NCI-H1436 treated with DMSO at 0.1 percent for 48 hours (cell line): ENCODE measurements at places on chromosomes 11 and 22.

GRCh38 chr11:102256251-102256650, 61.0 kb upstream of the BIRC3 start:
- no peak for DNase-seq

- no peak for DNase-seq
Observed at GRCh38 chr11:106821826-106822225, 196.4 kb downstream of the GUCY1A2 start.

- no peak for DNase-seq
Observed at GRCh38 chr22:17882727-17883126, 108.5 kb upstream of the BID start.

DNA sequence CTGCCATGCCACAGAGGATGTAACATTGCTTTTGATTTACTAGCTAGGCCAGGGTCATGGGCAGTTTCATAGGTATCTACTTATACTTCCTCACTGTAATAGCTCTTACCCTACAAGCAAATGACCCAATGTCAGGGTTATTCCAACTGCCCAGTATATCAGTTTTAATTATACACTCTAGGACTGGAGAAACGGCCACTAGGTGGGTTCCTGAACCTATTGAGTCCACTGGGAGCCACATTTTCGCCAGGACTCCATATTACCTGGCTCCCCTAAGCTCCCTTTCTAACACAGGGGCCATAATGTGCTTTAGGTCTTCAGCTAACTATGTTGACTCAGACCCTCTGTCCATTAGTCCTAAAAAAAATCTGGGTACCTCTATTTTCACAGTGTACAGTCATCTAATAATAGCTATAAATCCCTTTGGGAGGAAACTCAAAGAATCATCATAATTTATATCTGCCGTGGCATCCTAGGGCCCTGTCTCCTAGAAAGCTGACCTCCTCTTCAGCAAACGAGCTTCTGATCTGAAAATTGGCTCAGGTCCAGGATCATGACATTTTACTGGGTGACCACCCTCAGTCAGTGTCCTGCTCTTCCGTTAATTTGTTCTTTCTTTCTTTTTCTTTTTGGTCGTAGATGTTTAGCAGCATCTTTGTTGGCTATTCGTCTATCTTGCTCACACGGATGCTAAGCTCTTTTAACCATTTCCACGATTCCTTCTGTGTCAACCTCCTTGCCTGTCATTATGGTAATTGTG, 244.3 kb downstream of the FAM76B start:
- no peak for DNase-seq

DNA sequence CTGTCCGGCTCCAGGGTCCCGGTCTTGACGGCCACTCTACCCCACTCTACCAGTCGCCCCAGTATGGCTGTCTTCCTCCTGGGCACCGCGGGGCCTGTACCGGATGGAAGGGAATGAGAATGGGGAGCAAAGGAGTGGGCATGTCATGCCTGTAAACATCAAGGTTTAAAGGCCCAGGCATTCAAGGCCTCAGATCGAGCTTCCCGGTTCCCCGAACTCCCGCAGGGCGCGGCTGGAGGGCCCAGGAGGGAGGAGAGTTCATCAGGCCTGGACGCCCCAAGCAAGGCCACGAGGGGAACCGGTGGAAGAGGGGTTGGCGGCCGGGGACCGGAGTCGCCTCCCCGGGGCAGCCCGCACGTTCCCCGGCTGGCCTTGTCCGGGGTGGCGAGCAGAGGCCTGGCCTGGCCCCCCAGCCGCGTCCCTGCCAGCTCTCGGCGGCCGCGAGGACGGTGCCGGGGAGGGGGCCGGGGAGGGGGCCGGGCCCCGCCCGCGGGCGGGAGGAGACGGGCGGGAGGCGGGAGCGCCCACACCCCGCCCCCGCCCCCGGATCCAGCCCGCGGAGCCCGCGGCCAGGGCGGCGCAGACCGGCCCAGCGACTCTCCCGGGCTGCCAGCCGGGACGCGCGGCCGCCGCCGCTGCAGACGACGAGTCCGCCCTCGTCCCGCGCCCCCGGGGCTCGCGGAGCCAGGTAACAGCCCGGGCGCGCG, at the start of gene CDC42EP1:
Gene CDC42EP1, plus strand, starts transcription at position 580 of the 707 bp plus-strand sequence. CDS start 5,870 bp downstream, outside the sequence.
- no peak for DNase-seq

DNA sequence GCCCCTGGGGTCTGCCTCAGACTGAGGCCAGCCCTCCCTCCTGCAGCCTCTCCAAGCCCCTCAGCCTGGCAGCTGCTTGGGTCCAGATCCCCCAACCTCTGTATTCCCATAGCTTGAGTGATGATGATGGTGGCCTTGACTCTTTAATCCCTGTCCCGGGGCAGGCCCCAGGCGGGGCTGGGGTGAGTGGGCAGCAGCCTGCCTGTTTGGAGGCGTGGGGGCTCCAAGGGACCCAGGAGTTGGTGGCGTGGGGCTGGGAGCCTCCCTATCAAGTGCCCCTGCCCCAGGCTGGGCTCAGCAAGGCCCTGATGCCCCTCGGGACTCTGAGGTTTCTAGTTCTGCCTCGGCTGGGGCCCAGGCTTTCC, 22.5 kb downstream of the PPIL2 start:
- DNase-seq: no peak

DNA sequence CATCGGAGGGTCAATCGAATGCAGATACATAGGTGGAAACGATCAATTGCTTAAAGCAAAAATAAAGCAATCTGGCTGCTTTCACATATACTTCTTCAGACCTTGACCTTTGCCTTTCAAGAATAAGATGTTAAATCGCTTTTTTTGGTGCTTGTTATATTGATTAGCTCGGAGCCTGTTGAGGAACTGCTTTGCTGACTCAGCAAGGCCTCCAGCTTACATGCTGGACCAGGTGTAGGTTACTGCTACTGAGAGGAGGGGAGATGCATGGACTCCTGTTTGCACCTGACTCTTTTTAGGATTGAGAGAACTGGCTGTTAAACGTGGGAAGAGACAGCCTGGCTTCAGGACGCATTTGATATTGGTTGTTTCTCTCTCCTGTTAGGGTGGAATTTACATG, 31.3 kb upstream of the NELL1 start:
- no peak for DNase-seq

GRCh38 chr22:28075358-28075981, 156.4 kb upstream of the PITPNB start:
- no peak for DNase-seq

GRCh38 chr11:10641177-10641911, 52.2 kb downstream of the IRAG1 start:
- no peak for DNase-seq

- DNase-seq: no peak
Observed at GRCh38 chr11:92500453-92500852, 275.8 kb downstream of the FAT3 start.

GRCh38 chr22:36727110-36727509, 23.6 kb upstream of the CACNG2 start:
- DNase-seq: no peak

GRCh38 chr22:21038405-21038804, 6.0 kb upstream of the SLC7A4 start:
- DNase-seq: no peak

DNA sequence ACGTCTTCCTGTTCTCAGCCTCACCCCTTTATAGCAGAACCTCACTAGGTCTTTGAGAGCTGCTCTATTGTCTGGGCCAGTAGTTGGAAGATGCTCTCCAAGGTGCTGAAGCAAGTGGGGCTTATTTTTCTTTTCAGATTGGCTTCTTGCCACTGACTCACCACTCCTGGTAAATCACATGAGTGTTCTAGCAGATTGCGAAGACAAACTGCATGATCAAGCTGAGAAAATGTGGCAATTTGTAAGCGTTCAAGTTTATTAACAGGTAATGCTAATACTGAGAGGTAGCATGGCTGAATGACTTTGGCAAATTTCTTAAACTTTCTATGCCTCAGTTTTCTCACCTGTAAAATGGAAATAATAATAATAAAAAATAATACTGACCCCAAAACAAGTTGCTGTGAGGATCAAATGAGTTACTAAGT, 59.2 kb downstream of the CACNG2 start:
- DNase-seq: no peak

DNA sequence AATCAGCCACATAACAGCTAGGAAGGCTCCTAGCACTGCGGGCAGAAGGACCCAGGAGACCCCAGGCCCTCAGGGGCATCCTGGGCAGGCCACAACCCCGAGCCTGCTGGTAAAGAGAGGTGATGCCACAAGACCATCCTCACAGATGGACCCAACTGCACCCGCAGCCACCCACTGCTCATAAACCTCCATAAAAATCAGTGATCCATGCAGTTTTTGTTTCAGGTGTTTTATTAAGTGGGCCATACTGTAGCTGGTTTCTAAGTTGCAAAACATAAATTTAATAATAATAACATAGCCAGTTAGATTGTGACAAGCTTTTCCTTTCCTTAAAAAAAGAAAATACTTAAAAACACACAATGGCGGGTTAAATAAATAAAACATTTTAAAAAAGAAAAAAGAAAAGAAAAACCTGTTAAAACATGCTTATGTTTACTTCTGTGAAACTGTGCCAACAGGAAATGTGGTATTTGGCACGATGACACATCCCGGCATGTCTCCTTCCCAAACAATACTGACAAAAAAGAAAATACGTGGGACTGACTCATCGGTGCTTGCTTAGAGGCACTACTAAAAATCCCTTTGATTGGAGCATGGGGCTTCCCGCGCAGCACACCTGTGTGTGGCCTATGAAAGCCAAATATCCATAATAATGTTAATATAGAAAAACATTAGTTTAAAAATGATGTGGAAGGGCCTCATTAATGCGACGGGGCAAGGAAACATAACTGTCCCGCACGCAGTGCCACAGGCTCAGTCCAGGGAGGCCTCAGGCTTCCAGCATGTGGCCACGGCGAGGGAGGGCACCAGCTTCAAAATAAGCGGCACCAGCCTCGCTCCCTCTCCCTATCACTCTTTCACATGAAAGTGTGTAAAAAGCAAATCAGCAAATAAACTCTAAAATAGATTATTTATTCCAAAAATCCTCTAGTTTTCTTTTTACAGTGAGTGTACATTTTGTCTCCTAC, 47.5 kb upstream of the SCUBE2 start:
- no peak for DNase-seq

GRCh38 chr22:26159886-26160285, 9.4 kb upstream of the SEZ6L start:
- DNase-seq: no peak

- DNase-seq: no peak
Observed at GRCh38 chr11:12642806-12643428, 31.3 kb upstream of the TEAD1 start.

DNA sequence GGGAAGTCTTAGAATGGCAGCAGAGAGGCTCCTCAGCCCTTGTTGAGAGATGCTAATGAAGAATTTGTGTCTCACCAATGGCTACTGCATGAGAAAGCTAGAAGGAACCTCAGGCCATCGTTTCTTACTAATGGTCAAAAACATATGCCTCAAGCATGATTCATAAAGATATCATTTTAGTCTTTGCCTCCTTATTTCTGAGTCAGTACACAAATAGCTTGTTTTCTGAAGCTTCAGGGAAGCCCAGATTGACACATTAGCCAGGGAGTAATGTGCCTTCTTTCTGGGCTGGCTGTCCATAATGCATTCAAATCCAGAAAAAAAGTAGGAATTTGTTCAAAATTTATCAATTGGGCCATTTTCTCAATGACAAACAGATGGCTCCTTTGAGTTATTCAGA, 169.4 kb upstream of the ZBED5 start:
- no peak for DNase-seq

DNA sequence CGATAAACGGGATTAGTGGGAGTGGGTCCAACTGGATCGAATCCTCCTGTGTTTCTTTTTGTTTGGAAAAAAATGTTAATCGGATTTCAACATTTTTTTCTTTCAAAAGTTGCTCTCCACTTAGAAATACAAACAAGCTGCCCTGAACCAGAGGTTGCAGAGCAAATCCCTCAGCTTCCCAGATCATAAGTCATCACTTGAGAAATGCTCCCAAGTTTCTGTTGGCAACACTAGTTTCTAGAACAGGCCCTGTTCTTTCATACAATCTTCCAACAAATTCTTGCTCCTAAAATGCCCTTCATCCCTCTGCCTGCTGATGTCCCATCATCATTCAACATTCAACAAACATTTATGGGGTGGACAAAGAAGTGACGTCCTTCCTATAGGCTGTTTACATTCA, 1.3 kb upstream of the MLC1 start:
- no peak for DNase-seq

GRCh38 chr11:126123686-126124085, 61.0 kb upstream of the CDON start:
- DNase-seq: no peak

- no peak for DNase-seq
Observed at GRCh38 chr11:130904380-130904779, 11.9 kb downstream of the SNX19 start.
